ENCODE measurements at places on chromosomes 3 and 15.

DNA sequence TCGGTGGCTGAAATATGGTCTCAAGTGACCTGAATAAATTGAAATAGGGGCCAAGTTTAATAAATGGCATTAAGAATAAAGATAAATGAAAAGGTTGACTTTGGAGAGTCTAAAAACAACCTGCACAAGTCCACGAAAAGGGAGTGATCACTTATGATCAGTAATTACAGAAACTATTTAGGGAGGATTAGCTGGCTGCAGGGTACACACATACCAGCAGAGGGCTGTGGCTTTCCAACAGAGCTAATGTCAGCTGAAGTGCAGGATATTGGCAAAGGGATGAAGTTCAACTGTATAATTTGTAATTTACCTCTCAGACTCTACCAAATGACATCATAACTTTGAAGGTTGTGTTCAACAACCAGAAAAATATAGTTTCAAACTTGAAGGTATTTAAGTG lies 86.8 kb downstream of the SYNPR start:
- DNase-seq, result no peak

DNA sequence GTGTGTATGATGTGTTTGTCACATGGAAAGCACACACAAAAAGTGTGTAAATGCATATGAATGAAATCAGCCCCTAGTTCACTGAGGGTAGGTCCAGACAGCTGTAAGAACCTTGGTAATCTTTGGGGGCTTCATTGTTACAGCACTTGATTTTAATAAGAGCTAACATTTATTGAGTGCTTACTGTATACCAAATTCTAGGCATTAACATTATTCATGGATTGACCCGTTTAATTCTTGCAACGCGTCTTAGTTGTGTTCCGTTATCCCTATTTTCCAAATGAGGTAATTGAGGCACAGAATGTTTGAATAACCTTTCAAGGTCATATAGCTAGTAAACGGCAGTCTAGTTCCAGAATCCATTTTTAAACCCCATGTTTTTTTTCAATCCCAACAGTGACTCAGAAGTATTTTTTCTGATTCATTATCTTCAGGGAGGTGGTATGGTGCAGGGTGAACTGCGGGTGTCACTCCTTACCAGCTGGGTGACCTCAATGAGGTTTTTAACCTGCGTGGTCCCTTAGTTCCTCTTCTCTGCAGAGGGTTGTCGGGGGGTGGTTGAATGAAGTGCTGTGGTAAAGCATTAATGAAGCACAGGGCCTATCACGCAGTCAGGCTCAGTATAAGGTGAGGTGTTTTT lies 14.2 kb downstream of the RAB8B start:
- DNase-seq, result peak; percentile 57

- DNase-seq, result no peak
Observed at GRCh38 chr15:79539401-79539800, 107.3 kb downstream of the MINAR1 start.

- no peak for DNase-seq
Observed at GRCh38 chr3:156307704-156308103, 187.3 kb downstream of the KCNAB1 start.

DNA sequence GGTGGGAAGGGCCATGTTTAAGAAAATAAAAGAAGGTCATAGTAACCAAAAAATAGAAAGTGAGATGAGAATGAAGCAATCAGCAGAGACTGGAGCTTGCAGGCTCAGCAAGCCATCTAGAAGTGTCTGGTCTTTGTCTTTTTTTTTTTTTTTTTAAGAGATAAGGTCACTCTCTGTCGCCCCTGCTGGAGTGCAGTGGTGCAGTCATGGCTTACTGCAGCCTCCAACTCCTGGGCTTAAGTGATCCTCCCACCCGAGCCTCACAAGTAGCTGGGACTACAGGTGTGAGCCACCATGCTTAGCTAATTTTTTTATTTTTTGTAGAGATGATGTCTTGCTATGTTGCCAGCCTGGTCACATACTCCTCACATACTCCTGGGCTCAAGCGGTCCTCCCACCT lies 36.2 kb downstream of the GXYLT2 start:
- no peak for DNase-seq

GRCh38 chr15:67833710-67834511 lies 5.9 kb downstream of the RNU6-1 start:
- peak; percentile 19 for DNase-seq

DNA sequence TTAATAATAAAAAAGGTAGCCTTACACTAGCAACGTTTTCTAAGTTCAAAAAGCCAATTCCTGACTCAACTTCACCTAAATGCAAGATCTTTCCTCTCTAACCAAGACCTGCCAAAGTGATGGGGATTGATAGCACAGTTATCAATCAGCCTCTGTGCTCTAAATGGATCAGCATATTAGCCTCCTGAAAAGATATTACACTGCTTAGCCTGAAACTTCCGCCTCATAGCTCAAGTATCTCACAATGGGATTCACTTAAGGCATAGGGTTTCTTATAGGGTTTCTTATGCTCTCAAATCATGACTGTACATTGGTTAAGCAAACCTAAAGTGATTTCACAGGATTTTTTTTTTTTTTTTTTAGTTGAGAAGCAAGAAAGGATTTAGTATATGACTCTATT lies 436 bp upstream of the SLC9A9 start:
- DNase-seq, result no peak

DNA sequence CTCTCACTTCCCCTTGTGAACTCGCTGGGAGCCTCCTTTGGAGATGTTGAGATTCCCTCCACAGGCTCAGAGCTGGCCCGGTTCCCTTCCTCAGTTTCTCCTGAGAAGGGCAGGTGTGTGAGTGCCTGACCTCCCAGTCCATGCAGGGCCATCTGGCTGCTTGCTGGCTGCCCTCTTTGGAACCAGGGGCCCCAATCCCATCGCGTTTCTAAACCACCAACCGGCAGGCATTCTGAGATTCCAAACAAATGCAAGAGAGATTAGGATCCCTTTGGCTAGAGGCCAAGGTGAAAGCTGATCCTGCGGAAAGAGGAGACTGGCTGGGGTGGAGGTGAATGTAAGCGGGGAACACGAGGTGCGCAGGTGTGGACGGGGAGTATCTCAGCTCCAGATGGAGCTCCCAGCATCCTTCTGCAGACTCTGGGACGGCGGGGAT lies 2.9 kb upstream of the PRRT3 start:
- DNase-seq, result no peak

DNA sequence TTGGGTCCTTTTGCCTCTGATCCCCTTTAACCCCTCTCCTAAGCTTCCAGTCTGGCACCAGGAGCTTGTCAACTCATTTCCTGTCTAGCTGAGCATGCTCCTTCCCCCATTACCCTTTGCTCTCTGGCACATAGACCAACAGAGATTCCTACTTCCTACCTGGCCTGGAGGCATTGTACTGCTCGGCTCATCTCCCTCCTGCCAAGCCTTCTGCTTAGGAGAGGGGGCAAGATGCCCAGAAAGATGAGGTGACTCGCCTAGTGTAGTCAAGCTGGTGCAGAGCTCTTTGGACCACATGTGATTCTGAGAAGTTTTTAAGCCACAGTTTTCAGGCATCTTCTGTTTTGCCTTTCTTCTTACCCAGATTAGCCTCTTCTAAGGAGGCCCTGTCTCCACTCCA lies 95.4 kb downstream of the ZNF621 start:
- no peak for DNase-seq

DNA sequence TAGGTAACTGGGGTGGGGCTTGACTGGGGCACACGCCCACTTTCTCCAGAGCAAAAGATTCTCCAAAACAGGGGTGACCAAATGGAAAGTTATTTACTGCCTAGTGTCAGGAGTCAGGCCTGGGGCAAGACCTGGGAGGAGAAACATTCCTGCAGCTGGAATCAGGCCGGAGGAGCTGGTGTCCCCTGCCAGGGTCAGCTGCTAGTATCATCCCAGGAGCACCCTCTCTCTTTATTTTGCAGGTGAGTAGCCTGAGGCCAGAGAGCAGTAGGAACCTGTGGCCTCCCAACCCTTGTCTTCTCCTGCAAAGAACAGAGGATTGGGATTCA lies 32.9 kb downstream of the DNAJB8 start:
- no peak for DNase-seq

DNA sequence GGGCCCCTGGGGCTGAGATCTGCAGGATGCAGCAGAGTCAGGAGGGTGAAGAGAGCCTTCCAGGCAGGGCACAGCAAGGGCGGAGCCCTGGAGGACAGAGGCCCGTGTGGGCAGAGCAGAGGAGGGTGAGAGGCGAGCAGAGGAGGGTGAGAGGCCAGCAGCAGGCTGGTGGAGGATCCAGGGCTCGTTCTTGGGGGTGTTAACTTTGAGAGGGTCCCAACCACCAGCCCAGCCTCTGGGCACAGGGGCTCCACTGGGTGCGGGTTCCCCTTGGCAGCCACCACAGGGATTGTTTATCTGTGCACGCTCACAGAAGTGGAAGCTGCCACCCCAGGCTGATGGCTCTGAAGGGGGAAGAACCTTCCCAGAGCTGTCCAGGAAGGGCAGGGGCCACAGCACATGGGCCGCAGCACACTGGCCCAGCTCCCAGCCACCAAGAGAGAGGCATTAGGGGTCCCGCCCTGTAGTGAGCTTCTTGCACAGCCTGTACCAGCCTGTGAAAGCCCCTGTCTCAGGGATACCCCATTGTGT lies 9.3 kb upstream of the PLXND1 start:
- no peak for DNase-seq

GRCh38 chr3:192545333-192545732 lies 182.0 kb downstream of the FGF12 start:
- no peak for DNase-seq
